ENCODE measurements at places on chromosomes 1 and 21.

GRCh38 chr1:24018611-24019580, 38.8 kb upstream of the SRSF10 start:
- no peak for DNase-seq

DNA sequence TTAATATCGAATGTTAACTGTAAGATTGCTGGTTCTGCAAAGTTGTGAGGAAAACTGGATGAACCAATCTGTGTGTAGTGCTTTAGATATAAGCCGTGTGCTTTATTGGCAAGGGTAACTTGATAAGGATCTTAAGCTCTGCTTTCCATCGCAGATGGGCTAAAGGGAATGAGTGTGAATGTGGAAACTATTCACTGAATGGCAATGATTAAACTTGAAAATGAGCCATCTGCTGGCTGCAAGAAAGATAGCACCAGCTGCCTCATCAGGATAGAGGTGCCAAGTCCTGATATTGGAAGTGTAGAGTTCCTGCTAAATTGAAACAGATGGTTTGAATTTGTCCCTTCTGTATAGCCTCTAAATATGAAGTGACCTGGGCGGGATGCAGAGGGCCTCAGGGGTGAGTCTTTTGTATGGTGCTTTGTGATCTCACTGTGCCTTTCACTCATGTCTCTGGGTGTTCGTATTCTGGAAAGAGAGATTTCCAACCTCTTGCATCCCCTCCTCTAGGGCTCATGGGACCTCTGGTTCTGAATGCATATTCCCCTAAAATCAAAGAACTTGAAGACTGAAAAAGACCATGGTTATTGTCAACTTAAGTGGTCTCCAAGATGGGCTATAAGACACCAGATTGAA, 9.2 kb downstream of the FCRL3 start:
- no peak for DNase-seq

DNA sequence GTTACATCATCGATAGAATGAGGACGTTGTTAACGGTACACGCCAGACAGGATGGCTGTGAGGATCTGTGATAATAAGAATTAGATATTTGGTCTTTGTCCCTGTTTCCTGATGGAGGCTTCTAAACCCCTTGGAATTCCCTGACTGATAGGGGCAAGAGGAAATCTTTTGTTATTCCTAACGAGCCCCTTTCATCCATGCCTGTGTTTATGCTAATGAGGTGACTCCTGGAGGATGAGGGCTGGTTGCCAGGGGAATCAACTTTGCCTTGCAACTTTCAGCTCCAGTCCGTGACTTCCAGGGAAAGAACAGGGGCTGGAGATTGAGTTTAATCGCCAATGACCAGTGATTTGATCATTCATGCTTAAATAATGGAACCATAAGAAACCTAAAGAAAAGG, 39.3 kb upstream of the NLRP3 start:
- no peak for DNase-seq

- peak; percentile 59 for DNase-seq
Measured at GRCh38 chr1:62271948-62272728, 47.1 kb downstream of the KANK4 start.

Measured in bone marrow (tissue), 2 donors.